ENCODE measurements at places on chromosomes 12 and 14.
A peak's percentile ranks its signal among the peaks of the same experiment; 100 is the strongest.

DNA sequence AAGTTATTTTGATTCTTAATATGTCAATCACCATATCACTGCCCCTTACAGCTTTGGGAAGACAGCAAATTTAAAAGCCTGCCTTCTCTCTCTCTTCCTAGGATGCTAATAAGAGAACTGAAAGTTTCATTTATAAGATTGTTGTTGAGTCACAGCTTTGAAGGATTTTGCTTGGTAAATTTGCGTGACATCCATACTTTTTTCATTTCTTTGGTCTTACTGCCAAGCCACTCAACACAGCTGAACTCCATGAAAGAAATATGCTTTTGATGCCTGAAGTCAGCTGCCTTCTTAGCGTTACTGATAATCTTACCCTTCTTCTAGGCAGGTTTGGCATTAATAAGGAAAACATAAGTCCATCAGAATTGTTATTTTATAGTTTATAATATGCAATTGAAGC lies 155.0 kb downstream of the CRADD start:
- DNase-seq, result peak; percentile 78

- DNase-seq, result no peak
Observed at GRCh38 chr14:47730296-47730695, 54.9 kb upstream of the MDGA2 start.

DNA sequence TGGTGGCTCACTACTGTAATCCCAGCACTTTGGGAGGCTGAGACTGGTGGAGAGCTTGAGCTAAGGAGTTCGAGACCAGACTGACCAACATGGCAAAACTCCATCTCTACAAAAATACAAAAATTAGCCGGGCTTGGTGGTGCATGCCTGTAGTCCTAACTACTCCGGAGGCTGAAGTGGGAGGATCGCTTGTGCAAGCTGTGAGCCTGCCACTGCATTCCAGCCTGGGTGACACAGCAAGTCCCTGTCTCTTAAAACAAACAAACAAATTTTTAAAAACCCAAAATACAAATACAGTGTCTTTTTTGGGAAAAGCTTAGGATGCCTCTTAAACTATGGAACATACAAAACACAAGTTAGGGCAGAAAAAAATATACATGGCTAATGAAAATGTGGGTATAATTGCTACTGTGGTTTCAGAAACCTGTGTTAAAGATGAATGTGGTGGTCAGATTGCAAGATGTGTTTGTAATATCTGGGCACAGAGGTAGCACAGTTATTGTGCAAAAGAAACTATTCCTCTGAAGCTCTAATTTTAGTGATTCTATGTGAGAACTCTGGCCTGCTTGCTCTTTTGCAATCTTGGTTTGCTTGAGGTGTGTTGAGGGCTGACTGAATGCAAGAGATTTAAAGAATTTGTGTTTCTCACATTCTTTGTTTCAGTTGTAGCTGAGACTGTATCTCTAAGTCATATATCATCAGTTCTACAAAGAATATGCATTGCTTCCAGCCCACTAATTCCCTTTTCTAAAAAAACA lies 3.9 kb upstream of the HSPA2 start:
- no peak for DNase-seq

DNA sequence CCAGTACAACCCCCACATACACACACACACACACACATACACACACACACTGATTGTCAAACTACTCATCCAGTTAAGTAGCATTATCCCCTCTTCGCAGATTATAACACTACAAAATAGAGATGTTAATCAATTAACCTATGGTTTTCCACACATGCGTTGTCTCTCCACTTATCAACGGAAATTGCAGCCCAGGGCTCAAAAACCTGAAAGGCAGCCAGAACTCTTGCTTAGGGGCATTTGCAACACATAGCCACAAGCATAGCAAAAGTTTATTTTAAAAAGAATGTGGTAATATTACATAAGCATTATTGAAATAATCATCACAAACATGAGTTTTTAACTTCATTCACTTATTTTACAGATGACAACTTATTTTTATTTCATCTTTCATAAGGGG lies 265.8 kb downstream of the SLC16A7 start:
- DNase-seq, result no peak

DNA sequence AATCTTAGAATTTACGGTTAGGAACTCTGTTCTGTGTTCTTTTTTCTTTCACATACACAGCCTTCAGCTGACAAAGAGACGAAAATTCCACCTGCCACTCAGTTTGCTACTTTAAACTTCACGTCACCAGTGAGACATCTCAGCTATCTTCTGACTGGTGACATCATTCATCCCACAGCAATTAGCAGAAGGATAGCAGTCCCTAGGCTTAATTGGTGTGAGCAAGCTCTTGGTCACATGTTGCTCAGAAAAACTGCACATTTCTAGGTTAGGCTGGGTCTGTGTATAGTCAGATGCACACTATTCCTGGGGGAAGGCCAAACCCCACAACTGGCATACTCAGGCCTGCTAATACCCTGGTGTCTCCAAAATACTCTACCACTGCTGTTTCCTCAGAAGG lies 23.9 kb downstream of the SLC7A7 start:
- DNase-seq, result no peak

DNA sequence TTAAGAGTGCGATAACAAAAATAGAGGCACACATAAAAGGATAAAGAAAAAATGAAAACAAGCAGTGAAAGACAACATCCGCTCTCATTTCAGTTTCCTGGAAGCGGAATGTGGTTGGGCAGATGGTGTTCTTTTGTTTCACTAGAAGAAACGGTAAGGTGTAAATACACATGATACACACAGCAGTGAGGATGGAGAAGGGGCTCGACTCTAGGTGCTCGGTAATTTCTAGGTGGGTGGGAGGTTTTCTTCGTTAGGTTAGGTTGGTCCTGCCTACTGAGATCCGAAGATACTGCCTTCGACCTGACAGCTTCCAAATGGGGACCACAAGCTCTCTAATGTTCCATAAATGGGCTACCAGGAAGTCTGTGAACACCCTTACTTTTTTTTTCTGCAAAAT lies 1082.5 kb downstream of the BCL11B start:
- DNase-seq, result no peak

DNA sequence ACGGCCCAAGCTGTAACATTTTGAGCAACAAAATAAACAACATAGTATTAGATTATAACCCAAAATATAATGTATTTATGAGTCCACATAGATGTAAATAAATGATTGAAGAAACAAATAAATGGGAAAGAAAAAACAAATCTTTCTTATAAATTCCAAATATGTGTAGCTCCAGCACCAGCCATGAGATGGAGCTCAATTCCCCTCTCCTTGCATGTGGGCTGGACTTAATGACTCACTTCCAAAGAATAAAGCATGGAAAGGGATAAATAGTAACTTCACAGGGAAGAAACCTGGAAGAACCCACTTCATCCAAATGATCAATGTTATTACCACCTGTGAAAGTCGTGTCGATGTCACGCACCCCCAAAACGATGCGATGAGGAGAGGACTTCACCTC lies 158.8 kb downstream of the RPAP3 start:
- peak; percentile 42 for DNase-seq

GRCh38 chr14:105229099-105229655 lies 19.2 kb upstream of the BTBD6 start:
- DNase-seq, result no peak

DNA sequence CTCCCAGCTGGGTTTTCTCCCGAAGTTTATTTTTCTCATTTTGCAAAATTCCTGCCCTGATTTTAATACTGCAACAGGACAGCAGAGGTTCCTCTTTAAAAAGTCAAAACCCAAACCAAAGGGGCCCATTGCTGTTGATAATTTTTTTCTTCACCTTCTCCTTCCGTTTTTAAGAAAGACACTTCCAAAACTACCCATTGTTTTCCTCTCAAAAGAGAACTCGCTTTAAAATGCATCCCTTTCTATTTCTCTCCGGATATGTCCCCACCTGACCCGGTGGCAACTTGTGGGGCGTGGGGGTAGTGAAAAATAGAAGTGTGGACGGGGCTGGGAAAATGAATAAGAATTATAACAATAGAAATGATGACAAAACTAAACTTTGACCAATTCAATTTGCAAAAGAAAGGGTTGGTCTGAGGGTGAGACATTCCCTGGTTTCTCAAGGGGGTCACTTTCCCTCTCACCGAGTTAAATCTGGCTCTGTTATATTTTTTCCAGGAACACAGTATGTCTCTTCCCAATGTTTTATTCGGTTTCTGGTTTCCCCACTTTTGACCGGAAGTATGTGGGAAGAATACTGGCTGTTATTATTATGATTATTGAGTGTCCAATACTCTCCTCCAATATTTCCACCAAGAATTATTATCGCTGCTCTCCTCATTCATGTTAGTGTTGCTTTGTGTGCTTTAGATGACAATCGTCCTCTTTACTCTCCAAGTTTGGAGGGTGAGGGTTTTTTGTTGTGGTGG lies 4.1 kb upstream of the TBX5 start:
- no peak for DNase-seq

DNA sequence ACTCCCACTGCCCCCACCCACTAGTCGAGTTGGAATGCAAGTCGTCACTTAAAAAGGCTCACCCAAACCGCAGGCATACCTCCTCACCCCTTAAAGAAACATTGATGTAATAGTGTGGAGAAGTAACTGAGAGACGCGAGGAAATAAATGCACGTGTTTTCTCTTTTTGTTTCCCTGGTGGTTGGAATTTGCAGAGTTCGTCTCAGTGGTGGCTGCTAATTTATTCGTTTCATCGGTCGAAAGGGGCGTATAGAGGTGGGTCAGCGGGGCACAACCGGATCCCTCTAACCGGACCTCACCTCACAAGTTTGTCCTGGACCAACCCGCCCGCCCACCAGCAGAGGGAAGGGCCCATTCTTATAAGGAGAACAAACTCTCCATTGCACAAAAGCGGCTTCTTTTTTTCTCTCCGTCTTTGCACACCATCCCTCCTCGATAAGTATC lies 5.0 kb upstream of the NPAS3 start:
- DNase-seq, result no peak

All from foreskin melanocyte (primary cell).